Nucleus accumbens (tissue), 56 donors: ENCODE measurements at places on chromosomes 5 and 9.

DNA sequence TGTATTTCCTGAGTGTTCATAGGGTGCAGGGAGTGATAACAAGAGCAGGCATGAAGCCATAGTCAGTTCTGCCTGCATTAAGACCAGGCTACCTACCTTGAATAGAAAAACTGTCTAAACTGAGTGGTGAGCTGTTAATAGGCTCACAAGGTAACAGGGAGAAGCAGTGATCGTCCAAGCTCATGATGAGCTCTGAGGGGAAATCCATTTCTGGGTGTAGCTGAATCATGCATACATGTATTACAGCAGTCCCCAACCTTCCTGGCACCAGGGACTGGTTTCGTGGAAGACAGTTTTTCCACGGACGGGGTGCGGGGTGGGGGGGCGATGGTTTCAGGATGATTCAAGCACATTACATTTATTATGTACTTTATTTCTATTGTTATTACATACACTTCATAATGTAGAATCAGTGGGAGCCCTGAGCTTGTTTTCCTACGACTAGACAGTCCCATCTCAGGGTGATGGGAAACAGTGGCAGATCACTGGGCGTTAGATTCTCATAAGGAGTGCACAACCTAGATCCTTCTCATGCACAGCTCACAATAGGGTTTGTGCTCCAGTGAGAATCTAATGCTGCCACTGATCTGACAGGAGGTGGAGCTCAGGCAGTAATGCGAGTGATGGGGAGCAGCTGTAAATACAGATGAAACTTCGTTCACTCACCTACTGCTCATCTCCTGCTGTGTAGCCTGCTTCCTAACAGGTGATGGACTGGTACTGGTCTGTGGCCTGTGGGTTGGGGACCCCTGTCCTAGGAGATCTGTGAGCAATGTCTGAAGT lies 100.0 kb upstream of the IL6ST start:
- DNase-seq = no peak

GRCh38 chr5:53039855-53040254 lies 50.7 kb downstream of the ITGA2 start:
- DNase-seq = no peak

DNA sequence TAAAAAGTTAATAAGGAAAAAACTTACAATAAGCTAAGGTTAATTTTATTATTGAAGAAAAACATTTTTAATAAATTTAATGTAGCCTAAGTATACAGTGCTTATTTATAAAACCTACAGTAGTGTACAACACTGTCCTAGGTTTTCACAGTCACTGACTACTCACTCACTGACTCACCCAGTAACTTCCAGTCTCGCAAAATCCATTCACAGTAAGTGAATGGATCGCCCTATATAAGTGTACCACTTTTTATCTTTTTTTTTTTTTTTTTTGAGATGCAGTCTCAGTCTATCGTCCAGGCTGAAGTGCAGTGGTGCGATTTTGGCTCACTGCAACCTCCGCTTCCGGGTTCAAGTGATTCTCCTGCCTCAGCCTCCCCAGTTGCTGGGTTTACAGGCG lies 47.7 kb downstream of the FNIP1 start:
- DNase-seq = no peak

DNA sequence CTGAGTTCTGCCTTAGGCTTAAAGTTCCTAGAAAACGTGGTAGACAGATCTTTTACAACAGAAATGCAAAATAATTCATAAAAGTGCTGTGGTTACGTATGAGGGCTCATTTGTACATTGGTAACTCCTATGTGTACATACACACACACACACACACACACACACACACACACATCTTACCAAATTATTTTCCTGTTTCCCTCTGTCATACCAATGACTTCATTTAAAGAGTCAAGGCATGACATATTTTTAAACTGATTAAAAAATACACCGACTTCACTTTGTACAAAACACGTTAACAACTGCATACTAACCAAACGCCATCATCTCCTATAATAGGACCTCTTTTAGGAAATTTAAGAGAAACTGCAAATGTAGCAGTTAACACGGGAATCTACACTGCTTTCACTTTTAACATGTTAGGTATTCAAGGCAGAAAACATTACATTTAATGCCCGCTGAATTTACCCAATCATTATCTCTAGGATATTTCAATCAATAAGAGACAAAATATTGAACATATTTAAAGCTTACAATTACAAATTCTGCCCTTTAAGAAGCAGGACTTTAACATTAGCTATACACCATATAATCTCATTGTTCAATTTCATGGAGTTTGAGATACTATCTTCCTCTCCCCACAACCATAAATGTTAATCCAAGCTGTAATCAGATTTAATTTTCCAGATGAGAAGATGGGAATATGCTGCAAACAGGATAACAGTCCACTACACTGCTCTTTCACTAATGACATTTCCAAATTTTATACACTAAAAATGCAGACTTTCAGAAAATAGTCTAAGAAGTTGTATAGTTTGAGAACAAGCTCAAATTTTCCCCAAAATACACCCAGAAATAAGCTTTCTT lies 133.1 kb downstream of the DENND1A start:
- no peak for DNase-seq

DNA sequence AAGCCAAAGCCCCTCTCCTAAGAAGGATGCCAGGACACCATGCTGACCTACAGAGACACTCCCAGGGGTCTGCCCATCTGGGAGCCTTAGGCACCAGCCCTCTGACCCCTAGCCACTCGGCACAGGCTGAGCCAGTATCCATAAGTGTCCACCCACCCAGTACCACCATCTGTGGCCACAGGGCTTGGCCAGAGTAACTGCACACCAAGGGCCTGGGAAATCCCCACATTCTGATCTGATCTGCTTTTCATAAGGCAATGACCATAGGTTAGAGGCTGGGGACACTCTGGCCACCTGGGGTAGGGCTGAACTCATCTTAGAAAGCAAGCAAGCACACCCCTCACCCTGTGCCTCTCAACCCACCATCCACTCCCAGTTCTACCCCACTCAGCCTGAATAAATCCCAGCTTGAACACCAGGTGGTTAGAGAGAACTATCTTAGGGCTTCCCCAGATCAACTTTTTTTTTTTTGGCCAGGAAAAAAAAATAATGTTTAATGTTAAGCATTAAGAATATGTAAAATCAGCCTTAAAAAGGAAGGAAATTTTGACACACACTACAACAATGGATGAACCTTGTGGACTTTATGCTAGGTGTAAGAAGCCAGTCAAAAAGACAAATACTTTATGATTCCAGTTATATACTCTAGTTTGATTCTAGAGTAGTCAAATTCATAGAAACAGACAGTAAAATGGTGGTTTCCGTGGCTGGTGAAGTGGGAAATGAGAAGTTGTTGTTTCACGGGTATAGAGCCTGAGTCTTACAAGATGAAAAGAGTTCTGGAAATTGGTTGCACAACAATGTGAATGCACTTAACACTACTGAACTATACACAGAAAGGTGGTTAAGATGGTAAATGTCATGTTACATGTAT lies 6.2 kb downstream of the GNPDA1 start:
- no peak for DNase-seq
